ENCODE measurements at places on chromosomes 12 and 14.

- DNase-seq: peak; percentile 55
Measured at GRCh38 chr12:94545935-94546771, 86.5 kb upstream of the CEP83 start.

- DNase-seq: peak; percentile 81
Measured at GRCh38 chr12:75444429-75445136, 36.0 kb upstream of the GLIPR1 start.

- peak; percentile 55 for DNase-seq
Measured at GRCh38 chr12:124520265-124520701, 47.1 kb downstream of the NCOR2 start.

- DNase-seq: no peak
Measured at GRCh38 chr14:31961896-31962295, 115.2 kb upstream of the ARHGAP5 start.

DNA sequence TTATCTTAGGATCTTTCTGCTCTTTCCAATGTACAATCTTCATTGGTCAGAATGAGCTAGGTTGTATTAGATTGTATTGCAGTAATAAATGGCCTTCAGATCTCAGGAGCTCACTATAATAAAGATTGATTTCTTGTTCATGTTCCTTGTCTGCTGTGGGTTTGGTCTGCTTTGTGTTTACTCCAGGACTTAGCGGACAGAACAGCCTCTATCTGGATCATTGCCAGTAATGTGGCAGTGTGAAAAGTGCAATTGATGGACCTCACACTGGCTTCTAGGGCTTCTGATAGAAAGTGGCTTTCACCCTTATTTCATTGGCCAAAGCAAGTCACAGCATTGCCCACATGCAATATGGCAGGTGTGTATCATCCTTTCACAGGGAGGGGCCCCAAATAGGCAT, 81.2 kb downstream of the BTG1 start:
- DNase-seq: no peak

- DNase-seq: peak; percentile 64
Measured at GRCh38 chr14:102805371-102805891, 28.2 kb downstream of the TRAF3 start.

- no peak for DNase-seq
Measured at GRCh38 chr14:93019970-93020369, 95.8 kb downstream of the ITPK1 start.

DNA sequence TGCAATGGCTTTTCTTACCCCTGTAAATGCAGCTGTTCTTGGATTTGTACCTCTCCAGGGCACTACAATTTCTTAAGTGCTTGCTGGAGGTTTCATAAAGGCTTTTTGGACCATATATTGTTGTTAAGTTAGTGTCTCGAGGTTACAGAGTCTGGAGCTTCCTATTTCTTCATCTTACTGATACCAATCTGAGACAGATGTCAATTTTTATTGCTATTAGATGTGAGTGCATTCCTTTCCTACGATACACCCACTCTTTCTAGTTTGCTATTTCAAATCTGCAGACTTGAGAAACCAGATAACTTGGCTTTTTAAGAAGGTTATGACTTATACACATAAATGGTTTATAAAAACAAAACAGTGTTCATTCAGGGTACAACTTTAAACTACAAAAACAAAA, 2.1 kb downstream of the NOXRED1 start:
- peak; percentile 30 for DNase-seq

GRCh38 chr14:69664865-69665526, 53.6 kb downstream of the SUSD6 start:
- no peak for DNase-seq

GRCh38 chr12:48890657-48891418, 25.2 kb upstream of the RND1 start:
- peak; percentile 68 for DNase-seq

DNA sequence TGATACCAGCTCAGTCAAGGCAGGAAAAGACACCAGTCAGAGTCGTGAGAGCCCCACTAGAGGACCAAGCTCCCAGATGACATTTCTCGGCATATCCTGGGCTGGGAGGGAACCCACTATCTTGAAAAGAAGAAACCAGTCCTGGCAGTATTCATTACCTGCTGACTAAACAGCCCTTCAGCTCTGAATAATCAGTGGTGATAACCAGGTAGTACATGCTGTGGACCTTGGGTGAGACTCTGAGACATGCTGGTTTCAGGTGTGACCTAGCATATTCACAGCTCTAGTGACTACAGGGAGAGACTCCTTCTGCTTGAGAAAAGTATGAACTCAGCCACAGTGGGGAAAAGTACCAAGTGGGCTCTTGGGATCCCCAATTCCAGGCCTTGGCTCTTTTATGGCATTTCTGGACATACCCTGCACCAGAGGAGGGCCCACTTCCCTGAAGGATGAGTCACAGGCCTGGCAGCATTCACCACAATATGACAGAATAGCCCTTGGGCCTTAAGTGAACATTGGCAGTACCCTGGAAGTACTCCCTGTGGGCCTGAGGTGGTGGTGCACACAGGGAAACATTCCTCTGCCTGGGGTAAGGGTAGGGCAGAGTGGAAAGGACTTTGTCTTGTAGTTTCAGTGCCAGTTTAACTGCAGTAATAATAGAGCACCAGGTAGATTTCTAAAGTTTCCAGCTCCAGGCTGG, 82.6 kb upstream of the SLC38A4 start:
- peak; percentile 54 for DNase-seq

DNA sequence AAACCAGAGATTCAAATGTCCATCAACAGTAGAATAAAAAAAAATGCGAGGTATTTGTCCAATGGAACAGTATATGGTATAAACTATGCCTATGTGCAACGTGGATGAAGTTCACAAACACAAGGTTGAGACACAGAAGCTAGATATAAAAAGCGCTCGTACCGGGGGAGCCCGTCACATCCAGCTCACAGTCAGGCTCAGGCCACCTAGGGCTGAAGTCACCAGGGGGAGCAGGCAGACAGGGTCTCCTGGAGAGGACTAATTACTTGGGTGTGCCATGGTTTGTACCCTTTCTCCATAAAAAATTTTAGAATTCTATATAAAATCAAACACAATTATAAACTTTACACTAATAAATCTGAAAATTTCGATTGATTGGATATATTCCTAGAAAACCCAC, 13.6 kb downstream of the AHNAK2 start:
- no peak for DNase-seq

All from fibroblast of skin of right biceps (primary cell).